Skin of body (tissue), 3 donors: ENCODE measurements at places on chromosomes 1 and 21. TPM values are rescaled to one million over a fixed set of nuclear protein-coding genes. Genes with fewer than 3 reads are reported as not detected.

DNA sequence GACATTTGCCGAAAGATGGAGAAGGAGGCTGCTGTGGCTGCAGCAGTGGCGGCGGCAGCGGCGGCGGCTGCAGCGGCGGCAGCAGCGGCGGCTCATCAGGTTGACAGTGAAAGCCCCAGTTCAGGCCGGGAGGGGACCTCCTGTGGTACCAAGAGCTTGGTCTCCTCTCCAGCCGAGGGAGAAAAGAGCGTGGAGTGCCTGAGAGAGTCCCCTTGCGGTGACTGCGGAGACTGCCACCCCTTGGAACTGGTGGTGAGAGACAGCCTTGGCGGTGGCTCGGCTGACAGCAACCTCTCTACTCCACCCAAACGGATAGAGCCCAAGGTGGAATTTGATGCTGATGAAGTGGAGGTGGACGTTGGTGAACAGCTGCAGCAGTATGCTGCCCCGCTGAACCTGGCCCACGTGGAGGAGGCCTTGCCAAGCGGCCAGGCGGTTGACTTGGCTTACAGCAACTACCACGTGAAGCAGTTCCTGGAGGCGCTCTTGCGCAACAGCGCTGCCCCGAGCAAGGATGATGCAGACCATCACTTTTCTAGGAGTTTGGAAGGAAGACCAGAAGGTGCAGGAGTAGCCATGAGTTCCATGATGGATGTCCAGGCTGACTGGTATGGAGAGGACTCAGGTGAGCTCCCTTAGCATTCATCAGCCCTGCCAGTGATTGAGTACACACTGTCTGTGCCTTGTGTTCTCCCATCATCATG lies 6.3 kb downstream of the ZBTB8B start:
- DNase-seq: no peak

DNA sequence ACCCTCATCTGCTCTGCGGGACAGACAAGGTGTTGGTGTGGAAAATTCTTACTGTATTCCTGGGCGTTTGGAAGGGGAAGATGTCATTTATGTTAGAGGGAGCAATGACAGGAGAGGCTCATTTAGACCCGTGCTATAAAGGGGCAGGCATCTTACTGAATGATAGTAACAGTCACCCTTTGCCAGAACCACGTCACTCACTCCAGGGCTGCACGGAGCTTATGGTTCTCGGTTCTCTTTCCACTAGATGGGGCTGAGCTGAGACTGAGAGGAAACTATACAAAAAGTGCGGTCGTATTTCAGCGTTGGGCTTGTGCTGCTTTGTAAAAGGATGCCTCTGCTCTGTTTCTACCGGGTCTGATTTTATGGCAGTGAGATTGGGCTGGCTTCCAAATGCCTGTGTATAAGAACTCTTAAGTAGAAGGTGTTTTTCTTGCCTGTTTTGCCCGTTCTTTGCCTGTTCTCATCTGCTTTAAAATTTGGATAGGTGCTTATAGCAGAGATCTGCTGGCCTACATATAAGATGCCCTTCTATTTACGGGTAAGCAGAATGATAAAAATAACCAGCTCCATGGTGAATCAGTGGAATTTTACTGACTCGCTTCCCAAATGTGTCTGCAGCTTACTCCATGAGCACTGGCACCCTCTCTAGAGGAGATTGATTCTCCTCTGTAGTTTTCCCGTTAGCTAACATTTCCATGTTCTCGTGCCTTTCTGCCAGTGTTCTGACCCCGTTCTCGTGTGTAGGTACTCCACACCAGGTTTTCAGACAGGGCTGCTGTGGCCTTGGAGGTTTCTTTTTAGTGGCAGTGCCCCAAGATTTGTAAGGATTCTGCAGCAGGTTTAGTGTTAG lies 55.9 kb downstream of the MRPS6 start:
- DNase-seq: peak; percentile 92

GRCh38 chr1:16068356-16069270 lies 4.8 kb downstream of the FAM131C start:
- no peak for DNase-seq

The MAST2 gene
- 29.0 TPM for total RNA-seq

DNA sequence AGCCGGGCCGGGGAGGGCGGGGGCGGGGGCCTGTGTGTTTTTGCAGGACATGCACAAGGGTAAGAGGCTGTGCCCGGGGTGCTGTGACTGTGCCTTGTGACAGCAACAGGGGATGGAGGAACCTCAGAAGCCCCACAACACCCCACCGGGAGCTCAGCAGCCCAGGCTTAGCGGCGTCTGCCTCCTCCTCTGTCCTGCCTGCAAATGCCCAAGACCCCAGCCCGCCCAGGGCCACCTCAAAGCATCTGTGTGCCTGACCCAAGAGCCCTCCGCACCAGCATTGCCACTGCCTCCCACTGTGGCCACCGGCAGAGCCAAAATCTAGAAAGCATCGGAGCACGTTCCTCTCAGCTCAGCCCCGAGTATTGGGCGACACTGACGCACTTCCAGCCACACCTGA lies 2.7 kb upstream of the ACTRT2 start:
- DNase-seq: no peak

The C1orf226 gene
- 1.5 TPM for total RNA-seq
